ENCODE measurements at places on chromosomes 2 and 18.

GRCh38 chr2:35651688-35652323, 703.8 kb upstream of the CRIM1 start:
- no peak for DNase-seq

DNA sequence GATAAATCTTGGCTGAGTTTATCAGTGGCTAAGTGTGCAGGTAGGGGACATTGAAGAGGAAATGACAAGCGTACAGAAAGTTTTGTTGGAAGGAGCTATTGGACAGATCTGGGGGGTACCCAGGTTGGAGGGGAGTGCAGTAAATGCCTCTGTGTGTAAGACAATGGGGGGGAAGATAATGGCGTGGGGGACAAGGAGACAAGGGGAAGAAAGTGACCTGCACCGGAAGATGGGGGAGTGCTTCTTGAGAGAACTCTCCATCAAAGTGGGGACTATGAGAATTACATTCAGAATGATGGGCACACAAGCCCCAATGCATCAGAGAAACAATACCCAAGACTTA, 190.0 kb downstream of the ALPK2 start:
- no peak for DNase-seq

- no peak for DNase-seq
Observed at GRCh38 chr2:23904692-23905091, 22.2 kb downstream of the ATAD2B start.

- DNase-seq: no peak
Observed at GRCh38 chr18:46461993-46462392, 195.0 kb downstream of the LOXHD1 start.

GRCh38 chr2:56309626-56310170, 125.9 kb downstream of the CCDC85A start:
- DNase-seq: no peak

GRCh38 chr2:204575463-204575862, 30.2 kb downstream of the PARD3B start:
- no peak for DNase-seq
